NCI-H2171 (cell line): ENCODE measurements at places on chromosomes 5 and 9.
A peak's percentile ranks its signal among the peaks of the same experiment; 100 is the strongest.

- no peak for DNase-seq
Observed at GRCh38 chr5:52043543-52043942, 660.3 kb downstream of the ISL1 start.

- no peak for DNase-seq
Observed at GRCh38 chr9:6121707-6122106, 93.9 kb upstream of the IL33 start.

GRCh38 chr5:156819537-156819936 lies 30.6 kb upstream of the PPP1R2B start:
- DNase-seq, result no peak

DNA sequence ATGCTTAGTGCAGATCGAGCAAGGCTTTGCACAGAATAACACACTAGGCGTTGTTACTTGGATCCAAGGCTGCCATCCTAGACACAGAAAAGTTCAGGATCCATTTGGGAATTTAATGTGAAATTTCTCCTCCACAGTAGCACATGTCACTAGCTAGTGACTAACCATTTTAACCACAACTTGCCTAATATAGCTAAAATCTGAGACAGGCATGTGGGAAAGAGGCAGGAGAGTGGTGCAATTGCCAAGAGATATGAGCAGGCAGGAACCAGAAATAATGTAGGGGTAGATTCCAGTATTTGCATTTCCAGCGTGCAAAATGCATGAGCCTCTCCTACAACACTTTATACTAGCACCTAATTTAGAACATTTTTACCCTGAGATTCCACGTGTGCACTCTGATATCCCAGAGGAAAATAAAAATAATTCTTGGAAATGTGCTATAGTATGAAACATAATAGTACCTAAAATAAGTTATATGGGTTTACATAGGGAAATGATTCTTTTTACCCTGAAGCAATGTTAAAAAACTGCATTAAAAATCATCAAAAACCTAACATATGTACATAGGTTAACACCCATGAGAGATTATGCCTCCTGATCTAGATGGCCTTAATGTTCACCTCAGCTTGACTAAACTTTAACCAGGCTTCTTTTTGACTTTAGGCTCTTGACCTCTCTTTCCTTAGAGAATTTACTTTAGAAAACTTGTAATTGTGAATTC lies 1230.6 kb upstream of the NUDT12 start:
- no peak for DNase-seq

- DNase-seq, result no peak
Observed at GRCh38 chr9:89375191-89375760, 57.0 kb downstream of the SECISBP2 start.

DNA sequence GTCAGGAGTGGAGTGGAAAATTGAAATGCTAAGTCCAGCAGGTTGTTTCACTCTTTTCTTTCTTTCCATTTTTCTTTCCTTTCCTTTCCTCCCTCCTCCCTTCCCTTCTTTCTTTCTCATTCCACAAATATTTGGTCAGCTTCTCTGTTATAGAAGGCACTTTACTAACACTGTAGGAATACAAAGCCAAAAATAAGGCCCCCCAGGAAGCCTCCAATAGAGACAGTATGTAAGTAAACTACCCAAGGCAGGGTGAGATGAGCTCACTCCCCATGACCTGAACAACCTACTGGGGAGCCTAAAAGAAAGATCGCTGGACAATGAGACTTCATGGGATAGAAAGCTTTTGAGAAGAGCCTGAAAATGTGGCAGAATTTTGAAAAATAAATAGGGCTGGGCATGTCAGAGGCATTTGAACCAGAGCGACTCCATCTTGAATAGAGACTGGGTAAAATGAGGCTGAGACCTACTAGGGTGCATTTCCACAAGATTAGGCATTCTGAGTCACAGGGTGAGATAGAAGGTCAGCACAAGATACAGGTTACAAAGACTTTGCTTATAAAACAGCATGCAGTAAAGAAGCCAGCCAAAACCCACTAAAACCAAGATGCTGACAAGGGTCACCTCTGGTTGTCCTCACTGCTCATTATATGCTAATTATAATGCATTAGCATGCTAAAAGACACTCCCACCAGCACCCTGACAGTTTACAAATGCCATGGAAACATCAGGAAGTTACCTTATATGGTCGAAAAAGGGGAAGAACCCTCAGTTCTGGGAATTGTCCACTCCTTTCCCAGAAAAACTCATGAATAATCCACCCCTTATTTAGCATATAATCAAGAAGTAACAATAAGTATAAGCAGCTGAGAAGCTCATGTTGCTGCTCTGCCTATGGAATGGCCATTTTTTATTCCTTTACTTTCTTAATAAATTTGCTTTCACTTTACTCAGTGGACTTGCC lies 158.9 kb upstream of the EGFLAM start:
- no peak for DNase-seq

GRCh38 chr5:175463641-175464040 lies 14.7 kb upstream of the SFXN1 start:
- no peak for DNase-seq

GRCh38 chr5:5327126-5327525 lies 95.4 kb upstream of the ICE1 start:
- no peak for DNase-seq

DNA sequence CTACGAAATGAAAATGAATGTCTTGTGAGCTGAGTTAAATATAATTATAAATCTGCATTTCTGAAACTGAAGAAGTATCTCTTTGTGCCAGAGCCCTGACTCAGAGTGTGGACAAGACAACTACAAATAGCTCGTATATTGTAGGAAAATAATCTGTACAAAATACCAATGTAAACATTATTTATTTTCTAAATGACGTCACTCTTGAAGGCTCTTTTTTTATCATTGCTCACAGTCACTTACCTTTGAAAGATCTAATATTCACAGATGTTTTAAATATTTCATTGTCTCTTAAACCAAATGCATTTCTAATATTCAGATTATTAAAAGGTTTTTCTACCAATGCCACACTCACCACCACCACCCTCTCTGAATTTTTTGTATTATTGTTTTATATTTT lies 226.1 kb downstream of the SLCO4C1 start:
- no peak for DNase-seq

DNA sequence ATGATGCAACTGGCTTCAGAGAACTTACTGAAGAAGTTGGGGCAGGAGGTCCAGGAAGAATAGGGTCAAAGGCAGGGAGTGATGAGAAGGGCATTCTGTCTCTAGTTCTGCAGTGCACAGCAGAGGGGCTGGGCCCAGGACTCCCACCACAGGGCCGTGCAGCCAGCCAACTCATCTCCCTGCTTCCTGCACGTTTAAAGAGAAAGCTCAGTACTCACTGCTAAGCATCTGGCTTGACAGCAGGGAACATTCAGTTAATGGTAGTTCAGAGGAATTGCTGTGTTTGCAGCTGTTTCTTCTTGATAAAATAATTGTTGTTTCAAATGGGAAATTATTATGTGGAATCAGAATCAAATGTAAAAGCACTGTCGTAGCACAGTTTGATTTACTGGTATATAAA lies 25.6 kb upstream of the SCAMP1 start:
- no peak for DNase-seq

- DNase-seq, result peak; percentile 33
Observed at GRCh38 chr9:109817846-109818472, 38.0 kb downstream of the PALM2AKAP2 start.
